ENCODE measurements at places on chromosomes 7 and 10.

- no peak for DNase-seq
These were observed 61.0 kb upstream of the NFE2L3 start for GRCh38 chr7:26090927-26091519.

DNA sequence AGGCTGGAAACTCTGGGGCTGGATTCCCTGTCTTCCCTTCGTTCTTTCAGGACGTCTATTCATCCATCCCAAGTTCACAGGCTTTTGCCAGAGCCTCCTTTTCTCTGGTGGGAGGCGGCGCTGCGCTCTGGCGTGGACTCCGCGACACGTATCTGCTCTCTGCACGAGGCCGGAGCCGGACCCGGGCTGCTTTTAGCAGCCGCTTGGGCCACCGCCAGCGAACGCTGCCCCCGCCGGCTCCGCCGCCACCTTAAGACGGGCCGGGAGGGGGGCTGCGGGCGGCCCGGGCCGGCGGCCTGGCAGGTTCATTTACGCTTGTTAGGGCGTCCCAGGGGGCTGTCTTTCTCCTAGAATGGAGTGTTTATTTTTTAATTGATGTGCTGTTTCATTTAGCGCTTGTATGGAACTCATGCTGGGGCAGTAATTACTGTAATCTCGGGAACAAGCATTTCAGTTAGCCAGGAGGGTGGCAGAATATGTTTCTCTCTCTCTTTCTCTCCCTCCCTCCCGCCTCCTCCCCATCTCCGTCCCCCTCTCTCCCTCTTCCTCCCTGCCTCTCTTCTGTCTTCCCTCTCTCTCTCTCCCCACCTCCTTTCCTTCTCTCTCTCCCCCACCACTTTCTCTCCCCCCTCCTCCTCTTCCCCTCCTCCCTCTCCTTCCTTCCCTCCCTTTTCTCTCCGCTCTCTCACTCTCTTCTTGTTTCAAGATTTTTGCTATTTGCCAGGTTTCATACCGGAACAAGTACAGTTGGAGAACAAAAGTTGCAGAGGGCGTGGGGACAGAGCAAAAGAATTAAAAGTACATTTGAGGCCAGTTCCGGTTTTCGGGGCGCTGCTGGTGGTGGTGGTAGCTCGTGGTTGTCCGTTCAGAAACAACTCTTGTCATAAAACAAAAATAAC, 1.3 kb upstream of the FZD8 start:
- DNase-seq = no peak

GRCh38 chr7:11427686-11428273, 404.2 kb downstream of the THSD7A start:
- DNase-seq = no peak

DNA sequence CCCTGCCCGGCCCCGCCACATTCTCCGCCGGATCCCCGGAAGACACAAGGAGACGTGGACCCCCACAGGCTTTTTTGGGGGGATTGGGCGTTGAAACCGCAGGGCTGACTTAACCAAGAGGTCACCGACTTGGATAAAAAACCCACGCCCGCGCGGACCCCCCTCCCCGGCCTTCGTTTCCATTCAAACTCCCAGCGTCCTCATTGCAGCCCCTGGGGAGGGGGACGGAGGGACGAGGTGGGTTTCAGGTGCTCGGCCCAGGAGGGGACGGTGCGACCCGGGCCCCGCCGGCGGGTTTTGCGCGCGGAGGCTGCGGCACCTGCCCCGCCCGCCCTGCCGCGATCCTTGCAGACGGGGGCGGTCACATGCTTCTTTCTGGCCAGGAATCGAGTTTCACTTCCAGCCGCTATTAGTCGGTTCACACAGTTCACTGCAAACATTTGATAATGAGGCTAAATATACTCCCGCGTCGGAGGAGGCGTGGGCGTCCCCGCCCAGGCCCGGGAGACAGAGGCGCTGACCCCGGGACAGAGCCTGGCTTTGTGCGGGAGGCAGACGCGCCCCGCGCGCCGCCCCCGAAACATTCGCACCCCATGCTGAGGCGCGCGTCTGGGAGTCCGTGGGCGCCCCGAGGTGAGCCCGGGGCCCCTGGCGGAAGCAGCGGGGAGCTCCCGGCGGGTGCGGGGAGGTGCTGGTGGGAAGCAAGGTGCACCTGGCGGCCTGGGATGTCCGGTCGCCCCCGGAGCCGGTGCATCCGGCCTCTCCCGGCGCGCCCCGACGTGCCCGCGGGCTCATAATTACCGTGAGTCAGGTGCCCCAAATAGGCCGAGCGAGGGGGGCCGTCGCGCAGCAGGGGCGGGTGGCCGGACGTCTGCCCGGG, 2.7 kb upstream of the PDGFA start:
- DNase-seq = no peak

GRCh38 chr10:63710703-63711102, 189.5 kb downstream of the REEP3 start:
- no peak for DNase-seq

DNA sequence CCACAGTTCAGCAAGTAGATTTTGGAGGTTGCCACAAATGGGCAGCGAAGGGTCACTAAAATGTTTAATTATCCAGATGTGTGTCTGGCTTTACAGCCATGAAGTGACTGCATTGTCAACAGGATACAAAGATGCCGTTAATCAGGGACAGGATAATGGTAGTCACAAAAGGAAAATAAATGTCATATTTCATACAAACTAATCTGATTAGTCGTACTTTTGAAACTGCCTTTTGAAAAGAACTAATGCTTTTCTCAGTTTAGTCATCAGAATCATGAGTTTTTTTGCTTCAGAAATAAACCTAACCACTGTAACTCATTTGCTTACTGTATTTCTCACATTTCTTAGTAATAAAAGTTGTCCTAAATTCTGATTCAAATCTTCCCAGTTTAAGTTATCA, 22.2 kb upstream of the WNT16 start:
- no peak for DNase-seq

- no peak for DNase-seq
These were observed 45.0 kb upstream of the ANLN start for GRCh38 chr7:36344622-36345021.

- DNase-seq = no peak
These were observed 93.0 kb downstream of the LYZL2 start for GRCh38 chr10:30536578-30536977.

DNA sequence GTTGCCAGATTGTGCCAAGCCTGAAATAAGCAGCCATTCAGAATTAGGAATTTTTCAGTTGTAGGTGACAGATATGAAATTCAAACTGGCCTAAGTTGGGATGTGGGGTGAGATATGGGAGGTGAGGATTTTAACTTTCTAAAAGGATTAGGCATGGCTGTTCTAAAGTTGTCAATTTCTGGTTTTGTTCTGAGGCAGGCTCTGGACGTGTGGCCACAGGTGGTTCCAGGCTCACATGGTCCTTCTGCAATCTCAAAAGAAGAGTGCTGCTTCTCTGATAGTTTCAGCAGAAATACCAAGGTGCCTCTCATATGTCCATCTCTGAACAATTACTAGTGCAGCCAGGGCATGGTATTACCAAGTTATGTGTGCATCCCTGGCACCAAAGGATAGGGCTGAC, 21.4 kb downstream of the EFCAB10 start:
- no peak for DNase-seq

DNA sequence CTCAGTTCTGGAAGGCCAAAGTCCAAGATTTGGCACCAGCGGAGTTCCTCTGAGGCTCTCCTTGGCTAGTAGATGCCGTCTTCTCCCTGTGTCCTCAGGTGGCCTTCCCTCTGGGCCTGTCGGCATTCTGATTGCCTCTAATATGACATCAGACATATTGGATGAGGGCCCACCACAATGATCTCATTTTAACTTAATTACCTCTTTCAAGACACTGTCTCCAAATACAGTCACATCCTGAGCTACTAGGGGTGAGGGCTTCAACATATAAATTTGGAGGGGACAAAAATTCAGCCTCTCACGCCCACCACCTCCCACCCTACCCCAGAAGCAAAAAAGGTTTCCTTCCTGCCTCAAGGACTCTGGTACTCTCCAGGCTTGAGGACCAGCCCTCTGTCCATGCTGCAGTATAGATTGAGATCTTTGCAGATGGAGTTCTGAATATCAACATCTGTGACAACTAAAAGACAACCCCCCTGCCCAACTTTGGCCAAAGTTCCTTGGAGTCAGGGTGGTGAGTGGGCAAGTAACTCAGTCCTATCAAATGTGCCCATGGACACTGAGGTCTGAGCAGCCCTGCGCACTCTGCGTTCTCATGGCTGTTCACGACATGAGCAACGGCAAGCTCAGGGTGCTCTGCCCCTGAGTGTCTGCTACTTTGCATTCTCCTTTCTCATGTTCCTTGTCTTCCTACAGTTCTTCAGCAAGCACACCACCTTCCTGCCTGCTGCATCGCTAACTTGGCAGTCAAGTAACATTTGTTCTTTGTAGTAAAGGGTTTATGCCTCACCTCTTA, 11.5 kb downstream of the TMEM176B start:
- DNase-seq = no peak

GRCh38 chr7:42792841-42793240, 119.0 kb downstream of the C7orf25 start:
- DNase-seq = no peak

- no peak for DNase-seq
These were observed 82.7 kb downstream of the ARHGAP22 start for GRCh38 chr10:48522011-48522765.

DNA sequence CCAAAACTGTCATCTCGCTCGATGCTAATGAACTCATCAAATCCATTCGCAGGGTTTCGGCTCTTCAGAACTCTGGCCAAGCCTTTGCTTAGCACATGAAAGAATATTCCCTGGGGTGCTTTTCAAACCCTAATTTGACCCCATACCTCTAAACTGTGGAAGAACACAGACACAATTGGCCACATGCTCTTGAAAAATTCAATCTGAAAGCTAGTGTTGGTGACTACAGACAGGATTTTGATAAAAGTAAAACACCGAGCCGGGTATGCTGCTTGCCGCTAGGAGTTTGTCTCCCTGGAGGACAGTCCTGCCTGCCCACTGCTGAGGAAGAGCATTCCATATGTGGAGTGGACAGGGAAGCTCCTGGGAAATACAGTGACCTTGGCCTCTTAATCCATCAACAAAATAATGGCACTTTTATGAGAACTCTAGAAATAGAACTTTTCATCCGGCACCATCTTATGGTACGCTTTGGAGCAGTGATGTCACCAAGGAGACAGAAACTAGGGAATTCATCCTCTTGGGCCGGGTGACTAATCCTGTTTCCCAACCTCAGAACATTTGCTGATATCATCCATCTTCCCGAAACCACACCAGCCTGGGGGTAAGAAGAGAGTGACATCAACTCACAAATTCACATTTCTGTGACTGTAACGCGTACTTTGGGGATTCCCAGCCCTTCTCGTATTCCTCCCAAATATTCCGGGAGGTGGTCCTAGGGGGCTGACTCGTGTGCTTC, 34.2 kb downstream of the MTURN start:
- no peak for DNase-seq

DNA sequence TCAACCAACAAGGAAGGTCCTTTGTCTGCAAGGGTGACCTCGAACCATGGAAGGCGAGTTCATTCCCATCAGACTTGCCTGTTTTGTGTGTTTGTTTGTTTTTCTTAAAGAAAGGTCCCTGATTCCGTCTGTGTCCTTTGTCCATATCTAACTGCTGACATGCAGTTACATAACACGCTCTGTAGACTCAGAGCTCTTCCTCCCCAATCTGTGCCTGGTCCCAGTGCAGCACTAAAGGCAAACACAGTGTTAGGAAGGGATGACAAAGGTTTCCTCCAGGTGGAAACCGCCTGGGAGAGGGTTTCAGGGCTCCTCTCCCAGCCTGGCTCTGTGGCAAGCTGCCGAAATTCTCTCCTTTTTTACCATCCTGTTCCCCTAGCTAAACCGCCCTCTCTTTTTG, 13.4 kb downstream of the JCAD start:
- DNase-seq = no peak

DNA sequence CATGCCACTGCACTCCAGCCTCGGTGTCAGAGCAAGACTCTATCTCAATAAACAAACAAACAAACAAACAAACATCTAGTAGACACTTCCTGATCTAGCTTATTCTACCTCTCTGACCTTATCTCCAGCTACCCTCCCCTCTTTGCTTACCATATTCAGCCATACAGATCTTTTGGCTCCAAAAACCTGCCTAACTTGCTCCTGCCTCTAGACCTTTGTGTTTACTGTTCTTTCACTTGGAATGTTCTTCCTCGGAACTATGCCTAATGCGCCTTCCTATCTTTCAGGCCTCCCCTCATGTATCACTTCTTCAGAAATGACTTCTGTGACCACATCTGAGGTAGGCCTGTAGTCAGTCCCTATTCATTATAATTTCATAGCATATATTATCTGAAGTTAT, 20.3 kb upstream of the WNT8B start:
- no peak for DNase-seq

- no peak for DNase-seq
These were observed 74.6 kb upstream of the C7orf33 start for GRCh38 chr7:148515728-148516695.

DNA sequence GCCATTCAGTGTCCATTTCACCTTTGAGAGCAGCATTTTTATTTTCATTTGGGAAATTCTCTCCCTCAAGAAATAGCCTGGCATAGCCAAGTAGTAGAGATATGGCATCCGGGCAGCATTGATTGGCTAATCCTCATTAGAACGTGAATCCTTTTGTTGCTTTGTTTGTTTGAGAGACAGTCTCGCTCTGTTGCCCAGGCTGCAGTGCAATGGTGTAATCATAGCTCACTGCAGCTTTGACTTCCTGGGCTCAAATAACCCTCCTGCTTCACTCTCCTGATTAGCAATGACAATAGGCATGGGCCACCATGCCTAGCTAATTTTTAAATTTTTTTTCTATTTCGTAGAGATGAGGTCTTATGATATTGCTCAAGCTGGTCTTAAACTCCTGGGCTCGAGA, 1174.9 kb upstream of the AUTS2 start:
- no peak for DNase-seq

DNA sequence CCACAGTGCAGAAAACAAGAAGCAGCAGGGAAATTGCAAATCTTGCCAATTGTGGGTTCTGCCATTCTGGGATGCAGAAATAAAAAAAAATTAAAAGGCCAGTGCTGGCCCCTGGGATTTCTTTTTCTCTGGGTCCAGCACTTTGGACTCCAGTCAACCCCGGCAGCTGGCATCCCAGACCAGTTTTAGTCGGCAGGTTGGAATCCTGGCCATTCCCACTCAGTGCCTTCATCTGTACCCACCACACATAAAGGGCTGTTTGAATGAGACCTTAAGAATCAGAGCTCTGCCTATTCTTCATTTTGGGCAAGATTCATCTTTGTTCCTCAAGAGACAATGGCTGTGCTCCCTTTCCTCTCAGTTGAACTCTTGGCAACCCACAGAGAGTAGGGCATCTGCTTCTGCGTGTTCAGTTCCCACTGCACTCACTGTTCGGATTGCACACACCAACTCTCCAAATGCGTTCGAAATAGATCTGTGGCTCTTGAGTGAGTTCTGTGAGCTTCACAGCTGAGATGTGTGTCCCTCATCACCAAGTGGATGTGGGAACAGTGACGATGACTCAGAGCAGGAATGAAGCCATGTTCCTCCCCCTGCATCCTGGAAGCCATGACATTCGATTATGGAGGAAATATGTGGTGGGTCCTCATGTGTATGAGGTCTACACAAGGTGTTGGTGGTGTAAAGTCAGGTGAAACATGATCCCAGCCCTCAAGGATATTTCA, 63.0 kb upstream of the EGFR start:
- no peak for DNase-seq

- DNase-seq = no peak
These were observed 98.5 kb downstream of the CHN2 start for GRCh38 chr7:29292886-29293658.

- DNase-seq = no peak
These were observed 76.5 kb downstream of the BMPER start for GRCh38 chr7:33981671-33982424.

Data from esophagus squamous epithelium (tissue), 5 donors.